ACHN (cell line): ENCODE measurements at places on chromosomes 7 and 10.

GRCh38 chr7:135200821-135201331, 10.4 kb downstream of the WDR91 start:
- no peak for DNase-seq

- no peak for DNase-seq
Measured at GRCh38 chr10:110076559-110077318, 69.0 kb downstream of the ADD3 start.

DNA sequence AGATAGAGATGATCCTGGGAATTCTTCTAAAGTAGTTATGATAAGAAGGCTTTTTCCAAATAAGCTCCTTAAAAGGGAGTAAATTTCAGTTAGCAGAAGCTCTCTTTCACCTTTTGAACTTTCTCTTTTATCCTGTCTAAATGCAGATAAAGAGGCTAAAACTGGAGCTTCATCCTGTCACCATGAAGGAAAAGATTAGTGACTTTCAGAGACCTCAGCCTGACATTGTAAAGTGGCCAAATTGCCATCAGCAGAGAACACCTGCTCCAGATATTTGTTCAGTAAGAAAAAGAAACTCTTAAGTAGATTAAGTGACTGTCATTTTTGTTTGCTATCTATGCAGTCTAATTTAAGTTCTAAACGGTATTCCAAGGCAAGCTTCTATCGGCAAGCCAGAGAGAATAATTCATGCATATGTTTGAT, 18.3 kb downstream of the VWDE start:
- no peak for DNase-seq

GRCh38 chr7:151025924-151026671, 1.8 kb upstream of the ATG9B start:
- peak; percentile 55 for DNase-seq

- no peak for DNase-seq
Measured at GRCh38 chr7:99357701-99358490, 16.6 kb upstream of the ARPC1B start.

GRCh38 chr7:50662041-50662694, 97.0 kb upstream of the DDC start:
- no peak for DNase-seq

DNA sequence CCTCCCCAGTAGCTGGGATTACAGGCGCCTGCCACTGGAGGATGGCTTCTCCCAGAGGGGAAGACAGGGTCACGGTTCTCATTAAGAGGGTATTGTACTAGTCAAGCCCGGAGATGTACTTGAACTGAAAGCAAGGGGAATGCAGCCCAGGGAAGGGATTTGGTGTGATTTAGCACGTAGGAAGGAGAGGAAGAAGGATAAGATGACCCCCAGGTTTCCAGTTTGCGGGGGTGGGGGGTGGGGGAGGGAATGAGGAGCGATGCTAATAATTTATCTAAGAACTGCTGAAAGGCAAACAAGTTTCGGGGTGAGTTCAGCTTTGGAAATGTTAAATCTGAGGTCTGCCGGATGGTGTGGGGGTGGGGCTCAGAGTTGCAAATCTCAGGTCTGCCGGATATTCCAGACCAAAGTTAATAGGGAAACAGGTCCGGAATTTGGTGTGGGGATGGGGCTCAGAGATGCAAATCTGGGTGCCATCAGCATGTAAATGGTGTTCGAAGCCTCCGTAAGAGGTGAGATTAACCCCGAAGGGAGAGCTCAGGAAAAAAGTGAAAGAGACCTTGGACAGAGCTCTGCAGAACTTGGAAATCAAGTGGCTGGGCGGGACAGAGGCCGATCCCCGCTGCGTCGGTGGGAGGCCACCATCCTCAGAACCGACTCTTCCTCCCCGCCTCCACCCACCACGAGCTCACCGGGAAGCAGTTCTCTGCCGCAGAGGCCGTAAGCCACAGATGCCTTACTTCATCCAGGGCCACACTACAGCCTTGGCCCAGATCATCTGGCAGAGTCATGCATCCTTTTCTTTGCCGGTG, 1.6 kb upstream of the SEPHS1 start:
- DNase-seq, result peak; percentile 72
